ENCODE measurements at places on chromosomes 3 and 15.

GRCh38 chr15:59879506-59880265, 124.4 kb upstream of the FOXB1 start:
- no peak for DNase-seq

DNA sequence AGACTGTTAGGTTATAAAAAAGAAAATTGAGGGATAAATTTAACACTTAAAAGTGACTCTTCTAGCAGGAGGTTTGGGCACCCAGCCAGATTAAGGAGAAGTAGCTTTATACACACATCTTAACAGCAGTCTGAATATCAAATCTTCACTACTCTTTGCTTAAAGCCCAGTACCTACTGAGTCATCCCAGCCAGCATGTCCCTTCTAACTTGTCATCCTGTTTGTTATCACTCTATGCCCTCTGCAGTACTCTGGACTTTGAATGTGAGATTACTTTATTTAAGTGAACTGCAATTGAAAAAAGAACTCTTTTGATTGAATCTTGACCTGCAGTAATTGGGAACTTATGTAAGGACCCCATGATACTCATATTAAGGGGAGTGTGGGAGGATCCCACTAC, 77.6 kb downstream of the FHIT start:
- no peak for DNase-seq

DNA sequence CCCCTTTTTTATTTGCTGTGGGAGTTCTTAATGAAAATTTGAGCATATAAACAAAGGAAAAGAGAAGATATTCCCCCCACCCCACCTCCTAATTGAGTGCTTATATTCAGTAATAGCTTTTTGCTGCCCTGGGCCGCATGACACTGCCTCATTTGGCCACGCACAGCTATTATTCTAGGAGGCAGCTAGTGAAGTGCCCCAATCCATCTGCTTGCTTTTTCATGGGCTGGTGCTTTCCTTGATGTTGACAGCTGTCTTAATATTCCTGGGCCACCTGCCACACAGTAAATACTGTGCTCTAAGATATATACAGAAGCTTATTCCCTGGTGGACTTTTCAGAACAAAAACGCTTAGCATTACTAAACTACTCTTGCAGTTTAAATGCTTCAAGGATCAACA, 3.8 kb upstream of the CRYBG3 start:
- DNase-seq = no peak

DNA sequence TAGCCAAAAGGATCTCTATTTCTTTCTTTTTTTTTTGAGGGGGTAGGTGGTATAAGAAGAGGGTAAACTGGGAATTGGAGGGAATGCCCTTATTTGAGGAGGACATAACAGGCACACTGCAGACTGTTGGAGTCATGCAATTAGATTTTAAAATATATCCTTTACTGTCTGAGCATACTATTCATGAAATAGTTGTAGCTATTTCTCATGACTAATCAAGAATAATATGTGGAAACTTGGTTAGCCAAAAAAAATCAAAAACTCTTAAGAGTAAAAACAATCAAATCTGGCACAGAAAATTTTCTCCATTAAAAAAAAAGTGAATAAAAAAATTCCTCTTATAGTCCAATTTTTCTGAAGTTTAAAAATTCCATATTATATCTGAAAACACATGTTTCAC, 174.9 kb downstream of the SCAPER start:
- DNase-seq = no peak

GRCh38 chr15:100653608-100654007, 51.2 kb downstream of the ASB7 start:
- no peak for DNase-seq
